ENCODE measurements at places on chromosomes 4 and X. TPM values are rescaled to one million over a fixed set of nuclear protein-coding genes. Genes with fewer than 3 reads are reported as not detected.

DNA sequence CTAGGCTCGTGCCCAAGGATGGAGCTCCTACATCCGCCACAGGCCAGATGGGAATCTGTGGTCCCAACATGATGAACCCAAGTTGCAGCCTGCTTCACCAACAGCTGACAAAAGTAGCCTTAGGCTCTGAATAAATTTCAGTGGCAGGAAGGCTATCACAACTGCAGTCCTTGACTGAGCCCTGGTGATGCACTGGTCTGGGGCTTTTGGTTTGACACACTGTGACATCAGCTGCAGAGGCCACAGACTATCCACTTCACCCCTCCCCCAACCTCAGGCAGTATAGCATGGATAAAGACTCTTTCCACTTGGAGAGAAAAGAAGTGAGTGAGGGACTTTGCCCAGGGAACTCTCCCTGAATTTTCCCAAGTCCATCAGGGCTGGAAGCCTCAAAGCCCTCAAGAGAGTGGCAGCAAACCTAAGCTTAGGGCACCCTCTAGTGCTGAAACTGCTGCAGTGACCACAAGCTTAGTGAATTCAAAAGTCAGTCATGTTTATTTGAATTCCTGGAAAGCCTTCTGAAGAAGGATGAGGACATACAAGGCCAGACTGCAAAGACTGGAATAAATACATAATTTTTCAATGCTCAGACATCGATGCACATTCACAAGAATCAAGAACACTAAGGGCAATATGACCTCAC lies 135.0 kb upstream of the TENT5D start:
- no peak overlapping the region for H3K27ac ChIP-seq
- H3K36me3 ChIP-seq: no peaks in the 10 kb centered on the region
- H3K4me1 ChIP-seq: no peaks in the 10 kb centered on the region
- DNase-seq: peak; percentile 43

DNA sequence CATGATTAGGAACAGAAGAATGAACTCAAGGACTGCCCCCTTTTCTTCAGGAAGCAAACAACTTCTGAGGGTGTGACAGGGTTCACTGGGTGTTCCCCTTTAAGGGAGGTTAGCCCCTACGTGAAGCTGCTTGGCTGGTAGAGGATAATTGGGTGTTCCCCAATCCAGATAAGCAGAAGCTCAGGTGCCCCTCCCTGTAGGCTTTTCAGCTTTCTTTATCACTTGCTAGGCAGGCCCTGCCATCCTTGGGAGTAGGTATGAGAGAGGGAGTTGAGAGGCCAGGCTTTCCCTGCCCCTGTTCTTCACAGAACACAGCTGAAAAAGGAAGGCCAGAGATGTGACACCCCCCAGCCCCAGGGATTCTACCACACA lies 44.2 kb downstream of the RTL9 start:
- H3K27ac ChIP-seq: no peak overlapping the region
- no peak for DNase-seq
- no peaks in the 10 kb centered on the region for H3K36me3 ChIP-seq

DNA sequence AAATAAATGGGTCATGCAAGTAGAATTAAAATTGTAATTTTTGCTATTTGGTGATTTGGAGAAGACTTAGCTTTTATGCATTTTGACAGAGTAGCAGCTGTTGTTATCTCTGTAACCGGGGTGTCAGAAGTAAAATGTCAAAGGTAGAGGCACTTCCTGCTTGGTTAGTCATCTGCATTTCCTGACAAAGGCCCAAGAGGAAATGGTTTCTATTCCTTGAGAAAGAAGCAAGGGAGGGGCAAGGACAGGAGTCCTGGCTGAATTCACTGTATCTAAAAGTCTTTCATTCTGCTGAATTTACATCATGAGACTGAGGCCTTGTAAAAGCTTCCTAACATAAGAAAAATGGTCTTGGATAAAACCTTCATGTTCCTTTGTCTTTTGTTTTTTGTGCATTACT lies 550.9 kb upstream of the BOD1L1 start:
- no peak overlapping the region for H3K4me3 ChIP-seq
- no peak for DNase-seq
- H3K4me1 ChIP-seq: peaks cover 7% of the 10 kb centered on the region
- no peaks in the 10 kb centered on the region for H3K36me3 ChIP-seq
- no peaks in the 10 kb centered on the region for H3K27me3 ChIP-seq

DNA sequence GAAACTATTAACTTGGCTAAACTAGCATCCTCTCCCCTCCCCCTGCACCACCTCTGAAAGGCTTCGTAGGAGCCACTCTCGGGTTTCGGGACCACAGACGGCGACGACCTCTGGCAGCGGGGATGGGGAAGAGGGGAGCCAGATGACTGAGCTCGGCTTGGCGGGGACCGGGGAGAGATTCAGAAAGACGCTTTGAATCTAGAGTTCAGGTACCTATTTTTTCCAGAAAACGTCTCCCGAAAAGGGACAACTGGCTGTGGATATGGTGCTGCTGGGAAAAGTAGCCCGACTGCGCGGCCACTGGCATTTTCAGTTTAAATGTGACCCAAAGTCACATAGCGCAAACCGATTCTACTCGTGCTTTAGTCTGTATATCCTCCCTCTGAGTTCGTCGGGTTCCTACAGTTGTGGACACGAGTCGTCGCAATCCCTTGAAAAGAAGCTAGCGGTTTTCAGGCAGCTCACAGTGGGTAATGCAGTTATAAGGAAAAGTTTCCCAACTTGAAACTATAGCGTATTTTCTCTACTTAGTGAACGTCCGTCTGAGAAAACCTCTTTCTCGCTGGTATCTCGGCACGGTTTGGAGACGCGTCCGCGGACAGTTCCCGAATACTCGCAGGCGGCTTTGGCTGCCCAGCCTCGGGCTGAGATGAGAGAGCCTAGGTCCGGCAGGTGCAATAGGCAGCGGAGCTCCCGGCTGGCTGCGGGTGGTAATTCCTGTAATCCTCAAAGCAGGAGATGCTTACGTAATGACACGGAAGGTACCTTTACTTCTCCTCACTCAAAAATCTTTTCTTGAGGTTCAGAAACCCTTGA lies 1.3 kb downstream of the PARM1 start:
- H3K4me3 ChIP-seq: peak overlapping the region; percentile 76
- peaks cover 18% of the 10 kb centered on the region for H3K27me3 ChIP-seq
- DNase-seq: peak; percentile 47
- no peaks in the 10 kb centered on the region for H3K36me3 ChIP-seq
- H3K27ac ChIP-seq: no peak overlapping the region

GRCh38 chrX:150058728-150059127 lies 120.4 kb upstream of the EOLA2 start:
- H3K4me1 ChIP-seq: no peaks in the 10 kb centered on the region
- DNase-seq: no peak
- no peaks in the 10 kb centered on the region for H3K36me3 ChIP-seq
- H3K27ac ChIP-seq: no peak overlapping the region
- no peak overlapping the region for H3K4me3 ChIP-seq

DNA sequence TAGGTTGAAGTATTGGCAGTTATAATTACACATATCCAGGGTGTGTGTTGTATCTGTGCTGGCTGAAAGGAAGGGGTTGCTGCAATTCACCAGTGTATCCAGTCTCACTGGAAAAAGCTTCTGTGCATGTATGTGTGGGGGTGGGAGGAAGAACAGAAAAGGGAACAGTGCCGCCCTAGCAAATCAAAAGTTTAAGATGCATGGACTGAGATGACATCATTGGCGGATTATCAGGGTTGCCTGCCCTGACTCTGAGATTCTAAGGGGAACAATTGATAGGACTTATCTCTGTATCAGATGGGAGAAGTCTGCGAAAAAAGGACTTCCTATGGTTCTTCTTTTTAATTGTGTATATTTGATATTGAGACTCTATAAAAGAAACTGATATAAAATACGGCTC lies 3.5 kb downstream of the SLC25A43 start:
- no peaks in the 10 kb centered on the region for H3K4me1 ChIP-seq
- H3K4me3 ChIP-seq: no peak overlapping the region
- no peak for DNase-seq
- H3K36me3 ChIP-seq: peaks cover 6% of the 10 kb centered on the region
- no peaks in the 10 kb centered on the region for H3K27me3 ChIP-seq
- no peak overlapping the region for H3K27ac ChIP-seq

- no peak within 1 kb of the TSS for H3K27ac ChIP-seq
- H3K4me3 ChIP-seq: peak within 1 kb of the TSS; percentile 92
- H3K4me1 ChIP-seq: peaks cover 4% of the 10 kb centered on the region
- no peaks in the 10 kb centered on the region for H3K27me3 ChIP-seq
Measured at GRCh38 chrX:37349221-37350033, at the start of gene PRRG1. PRRG1 (plus strand) TSS chrX:37349364; CDS start chrX:37406250, 56,886 bp downstream.

GRCh38 chr4:57344296-57344695 lies 234.1 kb upstream of the IGFBP7 start:
- no peak for DNase-seq
- 0 out of 2 replicates have a peak, but pooled peaks cover 2% of the 10 kb centered on the region for H3K36me3 ChIP-seq
- H3K27ac ChIP-seq: no peak overlapping the region

DNA sequence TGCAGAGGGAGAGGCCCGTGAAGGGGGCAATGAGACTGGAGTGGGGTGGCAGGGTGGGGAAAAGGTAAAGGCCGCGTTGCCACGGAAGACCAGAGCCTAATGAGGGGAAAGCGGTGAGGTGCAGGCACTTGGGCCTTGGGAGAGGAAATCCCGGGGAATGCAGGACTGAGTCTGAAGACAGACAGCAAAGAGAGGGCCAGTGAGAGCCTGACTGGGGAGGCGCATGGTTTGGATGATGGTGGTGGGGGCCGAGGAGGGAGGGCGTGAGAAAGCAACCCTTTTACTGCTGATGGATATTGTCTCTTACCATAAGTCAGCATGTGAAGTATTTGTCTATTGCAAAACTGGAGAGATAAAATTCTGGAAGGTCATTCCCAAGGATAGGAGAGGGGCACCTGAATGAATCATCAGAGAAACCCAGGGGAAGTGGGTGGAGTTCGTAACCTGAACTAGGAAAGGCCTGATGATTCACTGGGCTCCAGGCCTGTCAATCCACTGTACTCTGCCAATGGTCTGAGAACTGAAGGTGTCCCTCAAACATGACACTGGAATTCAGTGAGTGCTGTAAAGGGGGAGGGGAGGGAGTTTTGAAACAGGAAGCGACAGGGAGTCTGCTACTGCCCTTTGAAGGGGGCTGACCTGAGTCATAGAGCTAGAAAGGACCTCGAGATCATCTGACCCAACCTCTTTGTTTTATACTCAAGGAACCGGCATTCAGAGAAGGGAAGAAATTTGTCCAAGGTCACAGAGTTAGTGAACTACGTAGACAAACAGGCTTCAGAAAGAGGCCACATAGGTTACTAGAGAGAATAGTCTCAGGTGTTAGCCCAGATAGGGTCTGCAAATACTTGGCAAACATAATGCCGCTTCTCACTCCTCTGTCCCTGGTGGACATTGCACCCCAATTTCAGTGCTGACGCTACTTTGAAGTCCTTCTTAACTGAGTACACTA lies 52.2 kb downstream of the NALF2 start:
- peak overlapping the region; percentile 30 for H3K27ac ChIP-seq
- H3K4me3 ChIP-seq: no peak overlapping the region
- peak; percentile 88 for DNase-seq
- no peaks in the 10 kb centered on the region for H3K4me1 ChIP-seq

- no peaks in the 10 kb centered on the region for H3K27me3 ChIP-seq
- no peak for DNase-seq
- no peak overlapping the region for H3K27ac ChIP-seq
- H3K4me1 ChIP-seq: no peaks in the 10 kb centered on the region
Measured at GRCh38 chr4:174147863-174148262, 135.6 kb downstream of the FBXO8 start.

- no peak for DNase-seq
- H3K27me3 ChIP-seq: no peaks in the 10 kb centered on the region
- no peaks in the 10 kb centered on the region for H3K36me3 ChIP-seq
- H3K27ac ChIP-seq: no peak overlapping the region
- no peak overlapping the region for H3K4me3 ChIP-seq
- peaks cover 4% of the 10 kb centered on the region for H3K4me1 ChIP-seq
Measured at GRCh38 chr4:69832326-69833030, 27.5 kb downstream of the SULT1E1 start.

The BTK gene
- total RNA-seq: 0.09 TPM

The ZNF141 gene
- total RNA-seq: 42.1 TPM

The MAGEA11 gene
- not detected for total RNA-seq

The P2RY8 gene
- total RNA-seq: not detected

Data from H9 (cell line).